Activated CD4-positive, alpha-beta T cell treated with anti-CD3 and anti-CD28 coated beads for 1 hour (primary cell): ENCODE measurements at places on chromosomes 12 and 14.

- DNase-seq = no peak
Observed at GRCh38 chr14:55578511-55578910, 1.5 kb upstream of the KTN1 start.

GRCh38 chr14:99378782-99379214 is 101.9 kb downstream of the SETD3 start:
- DNase-seq = no peak

- no peak for DNase-seq
Observed at GRCh38 chr14:30656190-30656632, 34.1 kb downstream of the SCFD1 start.

- no peak for DNase-seq
Observed at GRCh38 chr12:121189619-121190155, 20.2 kb upstream of the P2RX4 start.

DNA sequence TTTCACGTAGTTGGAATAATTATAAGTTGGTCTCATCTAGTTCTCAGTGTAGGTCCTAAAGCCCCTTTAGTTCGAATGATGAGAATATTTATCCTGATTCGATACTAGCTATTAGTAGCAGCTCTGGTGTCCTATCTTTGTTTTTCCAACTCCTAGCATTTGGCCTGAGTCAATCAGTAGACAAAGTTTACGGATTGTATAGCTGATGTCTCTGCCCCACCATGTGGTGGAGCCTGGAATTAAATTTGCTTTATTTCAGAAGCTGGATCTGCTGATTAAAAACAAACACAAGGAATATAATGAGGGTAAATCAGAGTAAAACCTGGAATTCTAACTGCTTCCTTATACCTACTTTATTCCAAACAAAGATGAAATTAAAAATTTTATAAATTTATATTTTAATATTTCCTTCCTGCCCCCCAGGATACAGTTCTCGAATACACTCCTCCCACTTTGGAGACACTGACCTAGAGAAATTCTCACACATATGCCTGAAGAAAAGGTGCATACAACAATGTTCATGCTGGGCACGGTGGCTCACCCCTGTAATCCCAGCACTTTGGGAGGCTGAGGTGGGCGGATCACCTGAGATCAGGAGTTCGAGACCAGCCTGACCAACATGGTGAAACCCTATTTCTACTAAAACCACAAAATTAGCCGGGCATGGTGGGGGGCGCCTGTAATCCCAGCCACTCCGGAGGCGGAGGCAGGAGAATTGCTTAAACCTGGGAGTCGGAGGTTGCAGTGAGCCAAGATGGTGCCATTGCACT is 7.6 kb upstream of the BRMS1L start:
- no peak for DNase-seq

GRCh38 chr12:131434208-131435125 is 276.4 kb upstream of the SFSWAP start:
- DNase-seq = no peak

DNA sequence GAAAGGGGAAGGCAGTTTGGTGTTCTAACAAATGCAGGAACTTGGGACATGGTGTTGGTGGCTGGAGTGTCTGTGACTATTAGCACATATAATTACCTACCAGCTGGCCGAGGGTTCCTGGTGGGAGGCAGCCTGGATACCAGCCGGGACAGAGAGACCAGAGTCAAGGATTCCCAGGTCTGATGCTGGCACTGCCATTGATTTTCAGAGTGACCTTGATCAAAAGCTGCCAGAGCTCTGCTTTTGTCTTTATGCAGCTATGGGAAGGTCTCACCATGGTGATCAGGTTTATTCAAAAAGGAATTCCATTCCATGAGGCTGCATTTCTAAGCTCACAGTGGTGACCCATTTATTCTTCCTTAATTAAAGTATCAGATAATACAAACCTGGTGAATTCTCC is 101.0 kb upstream of the PWP1 start:
- no peak for DNase-seq

GRCh38 chr12:121423682-121424623 is 24.0 kb downstream of the RNF34 start:
- DNase-seq = no peak

DNA sequence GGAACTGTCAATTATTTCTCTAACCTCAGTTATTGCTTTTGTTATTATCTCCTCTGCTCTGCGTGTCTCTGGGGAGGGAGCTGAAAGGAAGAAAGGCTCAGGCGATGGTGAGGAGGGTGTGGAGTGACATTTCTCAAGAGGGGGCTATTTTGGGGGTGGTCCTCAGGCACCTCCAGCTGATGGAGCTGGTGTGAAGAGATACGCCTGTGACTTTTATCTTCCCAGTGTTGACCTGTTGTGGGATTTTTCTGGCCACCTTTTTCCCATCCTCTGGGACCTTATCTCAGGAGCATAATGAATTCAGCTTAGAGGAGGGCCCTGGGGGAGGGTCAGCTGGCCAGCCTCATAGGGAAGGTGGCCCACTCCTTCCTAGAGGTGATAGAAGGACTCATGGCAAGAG is 26.4 kb downstream of the KCNA5 start:
- no peak for DNase-seq
